EH (cell line): ENCODE measurements at places on chromosomes 3 and 15.
A peak's percentile ranks its signal among the peaks of the same experiment; 100 is the strongest.

- DNase-seq = no peak
Observed at GRCh38 chr15:44535523-44536301, 1.2 kb upstream of the EIF3J start.

GRCh38 chr3:14001136-14001535 is 121.3 kb upstream of the WNT7A start:
- DNase-seq = peak; percentile 33

DNA sequence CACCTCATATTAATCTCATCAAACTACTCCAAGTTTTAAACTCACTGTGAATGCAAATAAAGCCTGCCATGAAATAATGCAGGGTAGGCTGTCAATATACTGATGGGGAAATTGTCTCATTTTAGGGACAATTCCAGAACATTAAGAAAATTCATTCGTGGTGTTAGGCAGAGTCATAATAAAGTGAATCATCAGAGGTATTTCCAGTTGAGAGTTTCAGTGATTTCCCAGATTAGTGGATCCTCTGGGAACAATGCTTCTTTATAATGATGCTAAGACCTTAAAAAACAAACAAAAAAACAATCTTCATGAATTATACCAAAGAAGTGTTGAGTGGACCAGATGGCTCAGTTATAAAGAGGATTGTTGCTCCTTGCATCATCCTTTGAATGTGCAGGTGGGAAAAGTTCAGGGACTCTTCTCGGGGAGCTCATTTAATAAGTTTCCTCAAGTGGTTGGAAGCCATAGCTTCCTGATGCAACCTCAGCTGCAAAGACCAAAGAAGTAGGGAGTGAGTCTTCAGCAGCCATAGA is 360.9 kb upstream of the TRIM42 start:
- DNase-seq = no peak

DNA sequence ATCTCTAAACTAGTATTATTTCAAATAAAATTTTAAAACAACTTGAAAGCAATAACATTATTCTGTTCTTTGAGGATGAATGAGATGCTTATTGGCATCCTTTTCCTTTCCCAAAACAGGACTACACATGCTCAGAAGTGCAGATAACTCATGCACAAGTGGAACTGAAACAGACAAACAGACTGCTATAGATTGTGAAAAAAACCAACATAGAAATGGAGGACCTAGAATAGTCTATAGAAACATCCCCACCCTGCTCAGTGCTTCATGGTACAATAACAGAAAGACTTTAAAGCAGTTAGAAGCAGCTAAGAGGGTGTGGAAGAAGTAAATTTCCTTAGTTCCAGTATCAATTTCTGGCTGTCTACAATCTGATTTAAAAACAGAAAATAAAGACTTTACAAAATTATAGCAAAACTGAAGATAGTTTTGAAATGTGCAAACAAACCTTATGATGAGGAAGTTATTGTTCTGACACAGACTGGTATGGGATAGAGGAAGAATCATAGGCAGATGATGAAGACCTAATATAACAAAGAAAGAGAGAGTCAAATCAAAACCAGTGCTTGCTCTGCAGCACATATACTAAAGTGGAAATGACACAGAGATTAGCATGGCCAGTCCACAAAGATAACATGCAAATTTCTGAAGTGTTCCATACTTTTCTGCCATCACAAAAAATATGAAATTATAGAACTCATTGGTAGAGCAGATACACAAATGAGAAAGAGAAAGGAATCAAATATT is 1025.4 kb downstream of the SQOR start:
- no peak for DNase-seq

DNA sequence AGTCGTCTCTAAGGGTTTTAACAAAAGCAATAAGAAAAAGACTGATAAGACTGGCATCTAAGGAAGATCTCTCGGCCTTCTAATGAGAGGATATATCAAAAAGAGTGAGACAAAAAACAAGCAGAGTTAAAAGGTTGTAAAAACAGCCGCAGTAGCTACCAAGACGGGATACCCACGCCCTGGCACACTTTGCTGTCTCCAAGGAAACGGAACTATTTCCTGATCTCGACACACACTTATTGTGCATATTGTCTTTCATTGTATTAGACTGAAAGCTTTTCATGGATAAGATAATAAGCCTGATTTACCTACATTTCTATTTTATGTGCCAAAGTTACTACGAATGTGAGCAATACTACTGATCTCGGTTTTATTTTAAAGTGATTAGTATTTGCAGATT is 161.5 kb upstream of the MCTP2 start:
- no peak for DNase-seq

GRCh38 chr3:23489300-23490158 is 286.4 kb downstream of the UBE2E2 start:
- peak; percentile 49 for DNase-seq
